ENCODE measurements at places on chromosomes 12 and 14. TPM values are rescaled to one million over a fixed set of nuclear protein-coding genes. Genes with fewer than 3 reads are reported as not detected.

DNA sequence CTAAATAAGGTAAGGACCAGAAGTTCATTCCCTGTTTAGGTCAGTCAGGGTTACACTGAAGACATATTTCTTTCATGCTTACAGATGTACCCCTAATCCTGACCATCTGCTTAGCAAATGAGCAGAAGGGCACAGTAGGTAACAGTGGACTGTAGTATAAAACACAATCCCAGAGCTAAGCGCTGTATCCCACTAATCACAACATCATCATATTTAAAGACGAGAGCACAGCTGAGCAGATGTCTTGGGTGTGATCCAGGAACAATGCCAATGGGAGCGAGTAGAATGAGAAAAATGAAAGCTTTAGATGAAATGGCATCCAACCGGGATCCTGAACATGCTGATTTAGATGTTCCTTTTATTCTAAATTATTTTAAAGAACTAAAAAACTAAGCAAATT, 213.4 kb downstream of the CCER1 start:
- DNase-seq, result no peak
- H3K27ac ChIP-seq, result no peak overlapping the region
- no peaks in the 10 kb centered on the region for H3K27me3 ChIP-seq
- no peaks in the 10 kb centered on the region for H3K36me3 ChIP-seq
- no peaks in the 10 kb centered on the region for H3K4me1 ChIP-seq

DNA sequence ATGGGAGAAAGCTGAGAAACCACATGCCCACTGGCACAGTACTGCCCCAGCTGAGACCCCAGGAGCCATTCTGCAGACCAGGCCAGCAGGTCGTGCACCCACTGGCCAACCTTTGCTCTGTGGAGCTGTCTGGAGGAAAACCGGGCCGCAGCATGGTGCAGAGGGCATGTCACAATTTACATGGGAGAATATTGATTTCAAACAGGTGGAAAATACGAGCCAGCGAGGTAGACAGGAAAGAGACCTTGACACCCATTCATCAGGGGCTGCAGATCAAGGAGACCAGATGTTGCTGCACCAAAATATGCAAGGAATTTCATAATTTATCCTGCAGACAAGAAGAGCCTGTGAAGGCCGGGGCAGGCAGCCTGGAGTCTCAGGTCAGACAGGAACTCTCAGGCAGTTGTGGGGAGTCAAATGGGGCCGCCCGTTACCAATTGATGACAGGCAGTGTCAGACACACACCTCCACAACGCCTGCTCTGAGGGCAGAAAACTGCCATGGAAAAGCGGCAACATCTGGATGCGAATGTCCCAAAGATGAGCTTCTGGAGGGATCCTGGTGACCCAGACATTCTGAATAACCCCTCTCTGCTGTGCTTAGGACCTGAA, 74.6 kb upstream of the BCL11B start:
- no peak overlapping the region for H3K4me3 ChIP-seq
- no peaks in the 10 kb centered on the region for H3K4me1 ChIP-seq
- no peak for DNase-seq
- H3K27me3 ChIP-seq, result peaks cover 14% of the 10 kb centered on the region
- no peaks in the 10 kb centered on the region for H3K36me3 ChIP-seq
- no peak overlapping the region for H3K27ac ChIP-seq

DNA sequence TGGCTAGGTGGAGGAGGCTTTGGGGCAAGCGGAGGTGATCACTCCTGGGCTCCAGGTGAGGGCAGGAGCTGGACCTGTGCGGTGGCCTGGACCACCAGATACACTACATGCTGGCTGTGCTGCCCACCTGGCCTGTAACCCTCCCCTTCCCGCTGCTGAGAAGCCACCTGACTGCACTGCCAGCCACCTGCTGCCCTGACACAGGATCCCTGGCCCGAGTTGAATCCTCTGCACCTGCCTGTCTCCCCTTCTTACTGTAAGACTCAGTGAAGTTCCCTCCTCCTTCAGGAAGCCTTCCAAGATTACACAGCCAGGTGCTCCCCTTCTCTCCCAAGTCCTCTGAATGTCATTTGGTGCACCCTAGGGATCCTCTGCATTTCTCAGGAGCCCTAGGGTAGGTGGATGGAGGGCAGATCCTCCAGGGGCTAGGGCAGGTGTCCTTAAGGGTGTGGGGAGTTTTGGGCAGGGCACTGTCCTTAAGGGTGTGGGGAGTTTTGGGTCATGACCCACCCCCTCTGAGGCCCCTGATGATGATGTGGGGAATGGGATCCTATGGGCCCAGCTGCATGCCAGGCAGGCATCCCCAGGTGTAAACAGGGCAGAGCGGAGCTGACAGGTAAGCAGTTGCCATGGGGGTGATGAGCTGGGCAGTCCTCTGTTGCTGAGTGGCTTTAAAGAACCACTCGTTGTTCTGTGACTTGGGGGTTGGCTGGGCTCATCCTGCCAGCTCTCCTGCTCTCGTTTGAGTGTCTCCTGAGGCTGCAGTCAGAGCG, 6.7 kb upstream of the MTA1 start:
- no peak for DNase-seq
- H3K36me3 ChIP-seq, result no peaks in the 10 kb centered on the region
- no peak overlapping the region for H3K4me3 ChIP-seq
- peaks cover 32% of the 10 kb centered on the region for H3K27me3 ChIP-seq
- no peak overlapping the region for H3K27ac ChIP-seq

DNA sequence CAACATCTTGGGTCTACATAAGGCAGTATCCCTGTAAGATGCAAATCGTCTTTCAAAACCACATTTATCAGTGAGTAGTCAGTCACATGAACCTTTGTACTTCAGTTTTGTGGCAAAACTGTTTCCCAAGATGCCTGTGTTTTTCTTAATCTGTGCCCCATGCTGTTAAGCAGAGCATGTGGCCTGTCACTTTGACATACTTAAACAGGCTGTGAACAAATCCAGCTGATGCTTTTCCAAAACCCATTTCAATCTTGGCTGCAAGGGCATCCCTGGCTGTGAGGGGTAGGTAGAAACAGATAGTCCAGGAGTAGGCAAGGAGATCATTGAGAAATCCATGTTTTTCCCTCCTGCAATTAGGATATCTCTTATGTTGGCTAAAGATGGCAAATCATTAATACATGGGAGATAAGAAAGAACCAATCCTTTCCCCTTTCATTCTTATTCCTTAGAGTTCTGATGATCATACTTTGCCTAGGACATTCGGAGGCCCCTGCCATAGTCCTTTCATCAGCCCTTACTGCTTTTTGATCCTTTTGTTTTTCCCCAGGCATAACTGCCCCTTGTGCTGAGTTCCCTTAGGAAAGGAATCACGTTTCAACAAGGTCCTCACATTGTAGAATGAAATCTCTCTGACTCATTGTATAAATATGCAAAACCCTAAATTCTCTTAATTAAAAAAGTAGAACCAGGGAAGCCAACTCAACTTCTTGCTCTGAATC, 121.1 kb upstream of the EEA1 start:
- H3K36me3 ChIP-seq, result no peaks in the 10 kb centered on the region
- H3K27me3 ChIP-seq, result no peaks in the 10 kb centered on the region
- H3K4me1 ChIP-seq, result peaks cover 12% of the 10 kb centered on the region
- H3K4me3 ChIP-seq, result no peak overlapping the region
- no peak for DNase-seq

GRCh38 chr12:71752891-71753290, 1.8 kb upstream of the RAB21 start:
- H3K27me3 ChIP-seq, result peaks cover 16% of the 10 kb centered on the region
- peaks cover 6% of the 10 kb centered on the region for H3K36me3 ChIP-seq
- H3K4me1 ChIP-seq, result peaks cover 35% of the 10 kb centered on the region
- no peak overlapping the region for H3K4me3 ChIP-seq
- DNase-seq, result no peak

DNA sequence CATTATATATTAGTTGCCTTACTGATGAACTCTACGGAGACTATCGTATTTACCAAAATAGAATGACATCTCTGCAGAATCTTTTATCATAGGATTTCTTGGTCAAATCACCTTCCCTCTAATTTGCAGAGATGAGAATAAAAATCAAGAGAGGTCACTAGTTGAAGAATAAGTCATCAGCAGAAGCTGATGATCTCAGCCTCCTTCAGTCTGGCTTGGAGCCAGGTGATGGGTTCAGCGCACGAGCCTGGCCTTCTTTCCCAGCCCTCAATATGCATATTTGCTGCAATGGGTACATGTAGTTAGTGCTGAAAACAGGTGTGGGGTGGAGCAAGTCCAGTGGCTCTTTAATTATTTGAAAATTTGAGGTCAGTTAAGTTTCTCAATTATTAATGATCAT, 19.2 kb upstream of the EMP1 start:
- H3K4me1 ChIP-seq, result peaks cover 21% of the 10 kb centered on the region
- no peak overlapping the region for H3K4me3 ChIP-seq
- DNase-seq, result no peak
- no peak overlapping the region for H3K27ac ChIP-seq

DNA sequence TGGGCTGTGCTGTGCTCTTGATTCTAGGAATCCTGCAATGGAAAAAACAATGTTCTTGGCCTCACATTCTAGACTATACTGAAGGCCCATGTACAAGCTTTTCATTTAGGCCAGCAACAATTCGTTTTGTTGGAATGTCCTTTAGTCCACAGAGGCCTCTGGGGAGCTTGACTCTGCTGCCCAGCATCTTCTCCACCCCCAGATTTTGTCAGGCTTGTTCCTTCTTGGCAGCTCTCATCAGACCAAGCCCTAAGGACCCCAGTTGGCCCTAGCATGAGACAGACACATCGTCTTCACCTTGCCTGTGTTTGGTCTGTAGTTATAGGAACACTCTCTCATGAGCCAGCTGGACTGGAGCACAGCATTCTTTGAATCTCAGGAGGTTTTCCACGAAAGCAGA, 300.1 kb downstream of the VRK1 start:
- peaks cover 55% of the 10 kb centered on the region for H3K27me3 ChIP-seq
- H3K27ac ChIP-seq, result no peak overlapping the region
- H3K4me3 ChIP-seq, result no peak overlapping the region
- DNase-seq, result no peak
- H3K4me1 ChIP-seq, result no peaks in the 10 kb centered on the region

GRCh38 chr14:24139272-24139934, 2.0 kb downstream of the EMC9 start:
- peaks cover 40% of the 10 kb centered on the region for H3K36me3 ChIP-seq
- no peak for DNase-seq
- H3K27me3 ChIP-seq, result no peaks in the 10 kb centered on the region
- H3K27ac ChIP-seq, result peak overlapping the region; percentile 94

GRCh38 chr12:56998981-56999380, 7.4 kb downstream of the ZBTB39 start:
- H3K27me3 ChIP-seq, result no peaks in the 10 kb centered on the region
- no peak overlapping the region for H3K4me3 ChIP-seq
- peaks cover 45% of the 10 kb centered on the region for H3K36me3 ChIP-seq
- H3K27ac ChIP-seq, result no peak overlapping the region
- peaks cover 14% of the 10 kb centered on the region for H3K4me1 ChIP-seq

Gene KERA
- total RNA-seq, result not detected

Gene KRT4
- total RNA-seq, result not detected

Gene KSR2
- not detected for total RNA-seq

Gene COL2A1
- not detected for total RNA-seq

Gene WNT5B
- 2.1 TPM for total RNA-seq

Gene ANKS1B
- total RNA-seq, result 1.6 TPM

Gene G2E3
- total RNA-seq, result 7.6 TPM

Data from left ventricle myocardium inferior (tissue), 1 donor.